Stromal cell of bone marrow (primary cell): ENCODE measurements at places on chromosomes 11 and 22.

DNA sequence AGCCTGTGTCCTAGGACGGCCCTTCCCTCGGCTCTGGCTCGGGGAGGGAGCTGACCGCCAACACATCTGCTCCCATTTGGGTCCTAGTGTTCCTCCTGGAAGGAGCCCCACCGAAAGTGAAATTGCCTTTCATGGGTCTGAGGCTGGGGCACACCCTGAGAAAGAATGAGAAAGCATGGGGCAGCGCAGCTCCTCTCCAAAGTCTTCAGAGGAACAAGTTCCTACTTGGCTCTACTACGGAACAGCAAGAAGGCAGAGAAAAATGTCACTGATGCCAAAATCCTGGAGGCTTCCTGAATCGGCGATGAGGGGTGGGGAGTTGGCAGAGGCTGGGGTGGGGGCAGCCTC lies 41.5 kb upstream of the MYEOV start:
- no peak for DNase-seq

- DNase-seq, result no peak
Observed at GRCh38 chr11:132650969-132651720, 881.2 kb downstream of the OPCML start.

- DNase-seq, result no peak
Observed at GRCh38 chr11:1085440-1086170, 10.9 kb downstream of the MUC2 start.

DNA sequence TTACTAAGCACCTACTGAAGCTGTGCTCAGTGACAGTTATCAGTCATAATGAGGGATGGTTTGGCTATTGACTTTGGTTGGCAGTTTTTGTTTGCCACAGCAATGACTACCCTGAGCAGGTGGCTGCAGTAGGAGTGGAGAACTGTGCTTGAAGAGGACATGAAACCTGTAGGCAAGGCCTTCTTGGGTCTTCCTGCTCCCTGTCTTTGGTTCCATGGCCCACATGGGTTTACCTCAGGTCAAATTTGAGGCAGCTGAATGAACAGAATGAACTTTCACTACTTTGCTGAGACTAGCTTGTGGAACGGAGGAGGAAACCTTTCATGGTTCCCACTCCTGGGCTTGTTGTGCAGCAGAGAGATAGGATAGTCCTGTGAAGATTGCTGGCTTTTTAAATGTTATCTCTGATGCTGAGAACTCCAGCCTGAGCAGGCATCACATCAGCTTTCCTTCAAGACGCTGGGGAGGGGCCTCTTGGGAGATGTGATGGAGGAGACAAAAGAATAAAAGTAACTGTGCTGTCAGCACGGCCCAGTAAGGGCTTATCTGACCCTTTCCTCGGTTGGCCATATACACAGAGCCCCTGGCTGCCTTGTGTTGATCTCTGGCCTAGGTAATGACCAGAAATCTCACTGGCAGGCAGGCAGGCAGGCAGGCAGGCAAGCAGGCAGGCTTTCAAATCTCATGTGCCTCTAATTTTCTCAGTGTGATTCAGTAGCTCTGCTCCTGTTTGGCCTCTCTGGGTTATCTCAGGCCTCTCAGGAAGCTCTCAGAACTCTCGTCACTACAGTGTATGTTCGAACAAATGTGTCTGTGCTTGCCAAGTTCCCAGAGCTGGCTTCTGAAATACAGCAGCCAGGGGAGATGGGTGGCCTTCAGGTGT lies 12.0 kb downstream of the STIM1 start:
- no peak for DNase-seq

- no peak for DNase-seq
Observed at GRCh38 chr11:16186680-16187079, 169.7 kb downstream of the SOX6 start.

DNA sequence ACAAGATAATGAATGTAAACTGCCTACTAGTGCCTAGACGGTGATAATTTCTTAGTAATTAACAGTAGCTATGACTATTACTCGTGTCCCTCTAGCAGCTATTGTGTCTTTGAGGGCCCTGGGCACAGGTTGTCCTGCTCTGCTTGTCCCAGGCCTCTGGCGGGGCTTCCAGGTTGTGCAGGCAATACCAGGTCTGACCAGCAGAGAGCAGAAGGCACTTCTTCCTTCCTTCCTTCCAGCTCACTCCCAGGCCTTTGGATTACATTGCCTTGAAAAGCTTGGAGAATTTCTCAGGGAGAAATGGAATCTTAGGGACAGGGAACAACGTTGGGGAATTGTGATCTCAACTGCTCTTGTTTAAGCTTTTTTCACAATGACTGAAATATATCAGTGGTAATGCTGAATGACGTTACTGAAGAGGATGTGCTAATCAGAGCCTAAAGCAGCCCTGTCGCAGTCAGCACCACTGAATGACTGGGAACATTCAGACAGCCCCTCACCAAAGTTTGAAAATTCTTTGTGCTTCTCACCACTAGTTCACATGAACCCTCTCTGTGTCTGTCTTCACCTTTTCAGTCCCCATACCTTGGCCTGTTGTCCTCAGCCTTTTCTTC lies 8.4 kb upstream of the CCKBR start:
- peak; percentile 47 for DNase-seq

- no peak for DNase-seq
Observed at GRCh38 chr11:12723421-12724300, 49.4 kb downstream of the TEAD1 start.

DNA sequence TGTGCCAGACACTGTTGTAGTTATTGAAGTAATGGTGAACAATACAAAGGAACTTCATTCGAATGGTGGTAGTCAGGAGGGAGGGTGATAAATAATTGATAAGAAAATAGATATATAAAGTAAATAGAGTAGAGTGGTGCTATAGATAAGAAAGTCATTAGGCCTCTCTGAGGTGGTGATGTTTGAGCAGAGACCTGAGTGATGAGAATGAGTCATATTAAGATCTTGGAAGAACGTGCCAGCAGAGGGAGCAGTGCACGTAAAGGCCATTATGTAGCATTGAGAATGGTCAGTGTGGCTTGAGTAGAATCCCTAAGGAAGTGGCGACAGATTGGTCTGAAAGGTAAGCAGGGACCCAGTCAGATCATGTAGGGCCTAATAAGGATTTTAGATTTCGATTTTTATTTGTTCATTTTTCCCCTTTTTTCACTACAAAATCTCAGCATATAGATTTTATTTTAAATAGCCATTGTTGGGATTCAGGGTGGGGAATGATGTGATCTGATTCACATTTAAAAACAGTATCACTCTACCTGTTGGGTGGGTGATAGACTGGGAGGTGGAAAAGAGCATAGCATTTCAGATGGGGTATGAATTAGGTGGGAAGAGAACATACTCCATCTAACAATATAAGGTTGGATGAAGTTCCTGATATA lies 44.7 kb downstream of the CCDC90B start:
- peak; percentile 30 for DNase-seq

GRCh38 chr11:884578-885070 lies 26.0 kb downstream of the CHID1 start:
- no peak for DNase-seq

DNA sequence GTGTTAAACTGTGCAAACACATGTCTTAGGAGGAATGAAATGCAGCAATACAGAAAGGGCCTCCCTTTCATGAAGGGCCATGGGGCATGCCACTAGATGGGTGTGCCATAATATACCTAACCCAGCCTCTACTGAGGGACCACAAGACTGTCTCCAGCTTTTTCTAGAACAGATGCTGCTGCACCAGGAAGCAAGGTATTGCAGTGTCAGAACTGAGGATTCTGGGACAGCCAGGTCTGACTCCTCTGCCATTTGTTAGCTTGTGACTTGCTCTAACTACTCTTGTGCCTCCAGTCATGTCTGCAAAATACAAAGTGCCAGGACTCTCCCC lies 53.2 kb downstream of the HIRA start:
- DNase-seq, result no peak

DNA sequence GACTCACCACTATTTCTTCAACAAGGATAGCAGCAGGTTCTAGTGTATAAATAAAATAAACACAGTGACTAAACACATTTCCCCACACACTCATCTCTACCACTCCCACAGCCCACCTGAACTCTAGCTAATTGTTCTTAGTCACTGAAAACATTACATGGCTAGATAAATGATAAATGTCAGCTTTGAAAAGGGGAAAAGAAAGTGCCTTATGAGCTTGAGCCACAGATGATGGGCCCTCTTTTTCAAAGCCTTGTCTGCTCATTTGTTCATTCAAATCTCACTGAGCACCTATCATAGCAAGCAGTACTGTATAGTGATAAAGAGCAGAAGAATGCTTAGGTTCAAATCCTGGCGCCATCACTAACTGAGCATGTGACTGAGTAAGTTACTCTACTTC lies 58.3 kb downstream of the SIK3 start:
- DNase-seq, result no peak

DNA sequence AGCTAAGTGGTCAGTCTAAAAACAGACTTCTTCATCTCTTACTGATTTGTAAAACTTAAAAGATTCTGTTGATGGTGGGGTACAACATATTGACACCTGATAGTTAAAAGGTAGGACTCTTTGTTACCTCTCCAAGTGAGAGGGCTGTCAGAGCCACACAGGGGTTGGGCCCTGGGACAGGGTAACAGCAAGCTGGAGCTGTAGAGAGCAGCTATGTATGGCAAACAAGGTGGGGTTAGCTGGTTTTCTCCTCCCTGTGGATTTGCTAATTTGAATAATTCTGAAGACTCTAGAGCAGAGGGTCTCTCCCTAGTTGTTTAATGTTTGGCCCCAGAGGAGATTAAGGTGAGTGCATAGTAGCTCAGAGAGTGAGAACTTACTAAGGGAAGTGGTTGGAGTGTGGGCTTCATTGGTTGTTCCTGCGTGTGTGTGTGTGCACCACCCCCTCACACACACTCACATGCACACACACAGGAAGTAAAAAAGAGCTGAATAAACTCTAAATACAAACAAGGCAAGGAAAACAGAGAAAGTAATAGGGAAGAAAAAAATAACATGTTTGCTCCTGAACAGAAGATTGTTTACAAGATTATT lies 9.2 kb upstream of the GAS2 start:
- DNase-seq, result no peak

- peak; percentile 93 for DNase-seq
Observed at GRCh38 chr11:62560566-62561103, 13.1 kb downstream of the EEF1G start.

GRCh38 chr11:73789279-73789670 lies 1.6 kb downstream of the MRPL48 start:
- DNase-seq, result no peak

GRCh38 chr11:120128392-120129119 lies 9.4 kb downstream of the TRIM29 start:
- peak; percentile 24 for DNase-seq

GRCh38 chr11:128390246-128390645 lies 197.1 kb downstream of the ETS1 start:
- DNase-seq, result no peak

GRCh38 chr22:27134315-27134701 lies 476.9 kb downstream of the MIAT start:
- peak; percentile 87 for DNase-seq

DNA sequence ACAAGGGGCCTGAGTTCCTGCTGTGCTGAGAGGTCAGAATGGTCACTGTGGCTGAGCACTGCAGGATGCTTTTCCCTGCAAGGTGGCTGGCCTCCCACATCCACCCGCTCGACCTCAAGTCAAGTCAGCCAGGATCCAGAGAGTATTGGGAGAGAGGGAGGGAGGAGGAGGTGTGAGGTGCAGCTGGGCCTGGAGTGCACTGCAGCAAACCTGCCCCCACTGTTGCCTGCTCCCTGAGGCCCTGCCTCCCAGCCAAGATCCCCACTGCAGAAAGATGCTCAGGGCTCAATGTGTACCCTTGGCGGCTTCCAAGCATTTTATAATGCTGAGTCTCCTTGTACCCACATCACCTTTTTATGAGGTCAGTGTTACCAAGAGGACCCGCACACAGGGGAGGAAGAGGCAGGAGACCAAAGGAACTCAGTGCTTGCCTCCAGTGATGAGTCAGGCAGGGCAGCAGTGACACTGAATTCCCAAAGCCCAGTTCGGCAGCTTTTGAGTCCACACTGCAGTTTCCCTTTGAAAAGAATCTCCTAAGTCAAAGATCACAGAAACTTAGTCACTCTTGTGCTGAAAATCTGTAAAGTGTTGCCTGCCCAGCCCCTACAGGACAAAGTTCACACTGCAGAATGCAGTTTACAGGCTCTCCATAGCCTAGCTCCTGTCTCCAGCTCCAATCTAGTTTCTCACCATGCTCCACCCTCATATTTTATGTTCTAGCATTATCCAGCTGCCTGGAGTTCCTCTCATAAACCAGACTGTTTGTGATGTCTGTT lies 3.1 kb downstream of the ENDOD1 start:
- no peak for DNase-seq

GRCh38 chr11:31822927-31823643 lies 12.0 kb upstream of the PAX6 start:
- no peak for DNase-seq

DNA sequence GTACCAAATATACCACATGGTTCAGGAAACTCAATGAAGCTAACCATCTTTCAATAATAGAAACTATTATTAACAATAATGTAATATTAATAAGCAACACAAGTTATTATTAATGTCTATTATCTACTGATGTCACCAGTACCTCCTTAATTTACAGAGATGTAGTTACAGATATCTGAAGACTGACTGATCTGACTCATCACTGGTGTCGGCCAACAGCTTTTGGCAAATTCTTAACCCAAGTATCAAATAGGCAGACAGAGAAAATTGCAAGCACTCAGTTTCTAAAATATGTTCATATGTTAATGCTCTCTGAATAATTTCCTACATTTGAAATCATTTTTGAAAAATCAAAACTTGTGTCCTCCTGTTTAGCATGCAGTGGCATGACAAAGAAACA lies 100.4 kb upstream of the DDI1 start:
- DNase-seq, result no peak
